ENCODE measurements at places on chromosomes 1 and 21.
A peak's percentile ranks its signal among the peaks of the same experiment; 100 is the strongest.

GRCh38 chr1:41681331-41682098, 197.0 kb upstream of the EDN2 start:
- DNase-seq = no peak
- peaks cover 9% of the 10 kb centered on the region for H3K4me1 ChIP-seq
- H3K27me3 ChIP-seq = no peaks in the 10 kb centered on the region
- no peak overlapping the region for H3K27ac ChIP-seq
- H3K36me3 ChIP-seq = no peaks in the 10 kb centered on the region

DNA sequence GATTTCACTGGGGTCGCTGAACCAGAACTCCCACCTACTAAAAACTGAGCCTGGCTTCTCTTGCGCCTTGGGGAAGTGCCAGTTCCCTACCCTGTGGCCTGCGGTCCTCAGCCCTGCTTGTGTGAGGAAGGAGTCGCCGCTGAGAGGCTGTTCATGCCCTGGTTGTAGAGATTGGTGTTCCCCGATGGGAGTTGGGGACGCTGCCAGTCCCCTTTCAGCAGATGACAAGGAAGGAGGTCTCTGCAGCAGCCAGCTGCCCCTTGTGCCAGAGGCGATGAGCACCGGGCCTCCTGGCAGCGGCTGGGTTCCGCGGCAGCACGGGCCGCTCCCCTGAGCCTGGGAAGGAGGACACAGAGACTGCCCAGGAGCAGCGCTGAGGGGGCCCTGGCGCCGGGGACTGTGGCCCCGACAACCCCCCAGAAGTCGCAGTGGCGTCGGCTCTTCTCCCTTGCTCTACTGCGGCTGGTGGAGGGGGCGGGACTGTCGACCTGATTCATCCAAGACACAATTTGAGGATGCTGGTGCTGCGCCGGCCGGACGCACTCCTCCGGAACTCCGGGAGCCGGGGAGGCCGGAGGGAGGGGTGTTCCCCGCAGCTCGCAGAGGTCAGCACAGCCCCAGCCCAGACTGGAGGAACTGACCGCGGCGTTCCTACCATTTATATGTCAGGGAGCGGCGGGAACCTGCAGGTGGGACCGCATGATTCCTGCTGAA, 12.0 kb upstream of the ADORA3 start:
- no peak for DNase-seq
- H3K36me3 ChIP-seq = no peaks in the 10 kb centered on the region
- H3K4me1 ChIP-seq = no peaks in the 10 kb centered on the region
- no peak overlapping the region for H3K4me3 ChIP-seq
- H3K27ac ChIP-seq = no peak overlapping the region

DNA sequence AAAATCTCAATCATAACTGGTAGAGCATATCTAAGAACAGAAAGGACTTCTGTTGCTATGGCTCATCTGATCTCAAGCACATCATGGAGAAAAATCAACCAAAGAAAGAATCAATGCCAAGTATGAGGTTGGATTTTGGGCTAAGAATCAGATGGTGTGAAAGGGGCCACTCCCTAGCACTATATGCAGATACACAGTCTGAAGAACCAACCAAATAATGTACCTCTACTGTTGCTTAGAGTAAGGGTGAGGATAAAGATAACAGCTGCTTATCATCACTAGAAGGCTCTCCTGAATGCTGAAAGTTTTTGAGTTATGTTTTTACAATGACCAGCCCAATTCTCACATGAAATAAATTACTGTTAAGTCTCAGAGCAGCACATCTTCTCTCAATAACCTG, 35.6 kb downstream of the ST7L start:
- H3K4me3 ChIP-seq = no peak overlapping the region
- peak overlapping the region; percentile 1 for H3K27ac ChIP-seq
- peaks cover 34% of the 10 kb centered on the region for H3K36me3 ChIP-seq
- no peaks in the 10 kb centered on the region for H3K4me1 ChIP-seq
- DNase-seq = no peak

GRCh38 chr1:3471356-3472087, 17.1 kb downstream of the ARHGEF16 start:
- H3K27ac ChIP-seq = peak overlapping the region; percentile 78
- DNase-seq = no peak
- H3K36me3 ChIP-seq = peaks cover 1% of the 10 kb centered on the region

- H3K27me3 ChIP-seq = peaks cover 10% of the 10 kb centered on the region
- no peak overlapping the region for H3K27ac ChIP-seq
- H3K4me1 ChIP-seq = peaks cover 3% of the 10 kb centered on the region
- H3K36me3 ChIP-seq = no peaks in the 10 kb centered on the region
Observed at GRCh38 chr1:5526822-5527551, 465.2 kb downstream of the NPHP4 start.

DNA sequence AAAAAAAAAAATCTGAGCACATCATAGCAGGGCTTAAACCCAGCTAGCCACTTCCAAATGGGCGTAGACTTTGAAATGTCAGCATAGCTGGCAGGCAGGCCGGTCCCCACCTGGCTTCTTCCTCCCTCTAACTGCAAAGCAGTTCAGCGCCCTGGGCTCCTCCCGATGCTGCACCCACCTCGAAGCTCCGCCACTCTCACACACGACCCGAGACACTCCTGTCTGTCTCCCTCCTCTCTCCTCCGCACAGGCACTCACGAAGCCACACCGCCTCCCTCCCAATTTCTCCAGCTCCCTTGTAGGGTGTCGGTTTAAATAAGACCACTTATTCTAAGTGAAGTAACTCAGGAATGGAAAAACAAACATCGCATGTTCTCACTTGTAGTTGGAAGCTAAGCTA, 301.3 kb downstream of the NPHP4 start:
- no peaks in the 10 kb centered on the region for H3K36me3 ChIP-seq
- H3K4me1 ChIP-seq = peaks cover 18% of the 10 kb centered on the region
- H3K4me3 ChIP-seq = no peak overlapping the region
- H3K27ac ChIP-seq = no peak overlapping the region

DNA sequence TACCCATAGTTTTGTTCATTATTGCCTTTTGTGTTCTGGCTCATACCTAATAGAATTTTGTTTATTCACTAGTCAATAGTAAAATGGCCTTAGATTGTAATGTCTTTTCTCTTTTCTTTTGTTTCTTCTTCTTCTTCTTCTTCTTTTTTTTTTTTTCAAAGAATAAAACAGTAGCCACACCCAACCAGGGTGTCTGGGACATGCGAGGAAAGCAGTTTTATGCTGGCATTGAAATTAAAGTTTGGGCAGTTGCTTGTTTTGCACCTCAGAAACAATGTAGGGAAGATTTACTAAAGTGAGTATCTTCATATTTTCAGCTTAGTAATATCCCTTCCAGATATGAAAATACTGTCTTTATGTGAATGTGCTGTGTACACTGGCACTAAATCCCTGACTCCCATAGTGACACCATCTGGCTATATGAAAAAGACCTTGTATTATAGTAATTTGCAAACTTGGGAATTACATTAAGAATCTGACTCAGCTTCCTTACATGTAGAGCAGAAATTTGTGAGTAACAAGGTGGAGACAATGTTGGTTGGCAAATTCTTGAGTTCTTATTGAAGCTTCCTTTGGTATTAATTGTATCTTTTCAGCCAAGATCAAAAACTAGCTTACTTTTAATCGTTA, 24.6 kb downstream of the AGO4 start:
- H3K27ac ChIP-seq = no peak overlapping the region
- H3K36me3 ChIP-seq = peaks cover 30% of the 10 kb centered on the region
- no peaks in the 10 kb centered on the region for H3K27me3 ChIP-seq
- no peak overlapping the region for H3K4me3 ChIP-seq
- no peak for DNase-seq

DNA sequence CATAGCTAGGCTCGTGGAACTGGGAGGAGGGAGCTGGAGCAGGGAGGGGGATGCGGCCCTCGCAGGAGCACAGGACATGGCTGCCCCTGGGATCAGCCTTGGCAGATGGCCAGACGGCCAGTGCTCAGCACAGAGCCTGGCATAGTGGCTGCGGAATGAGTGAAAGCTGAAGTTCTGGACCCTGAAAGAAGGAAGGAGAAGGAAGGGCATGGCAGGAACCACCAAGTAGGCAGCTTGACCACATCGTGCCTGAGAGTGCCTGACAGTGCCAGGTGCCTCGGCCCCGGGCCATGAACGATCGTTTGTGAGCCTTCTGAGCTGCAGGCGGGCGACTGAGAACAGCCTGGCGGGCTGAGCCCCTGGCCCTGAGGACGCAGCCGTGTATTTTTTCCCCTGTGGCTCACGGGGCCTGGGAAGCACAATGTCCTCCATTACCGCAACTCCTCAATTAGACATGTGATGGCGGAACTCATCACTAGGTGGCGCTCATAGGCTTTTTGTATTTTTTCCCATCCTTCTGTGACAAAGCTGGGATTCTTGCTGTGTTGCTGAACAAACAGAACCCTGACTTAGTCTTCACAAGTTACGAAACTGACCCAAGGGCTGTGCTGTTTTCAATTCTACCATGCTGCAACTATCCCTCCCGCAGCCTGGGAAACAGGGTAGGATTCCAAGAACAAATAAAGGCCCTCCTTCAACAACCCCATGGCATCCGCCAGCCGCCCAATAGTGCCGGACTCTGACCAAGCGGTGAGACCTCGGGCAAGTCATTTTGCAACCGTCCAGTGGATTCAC, 29.9 kb upstream of the TMEM61 start:
- peak overlapping the region; percentile 81 for H3K27ac ChIP-seq
- H3K4me3 ChIP-seq = peak overlapping the region; percentile 47
- DNase-seq = no peak
- H3K4me1 ChIP-seq = peaks cover 26% of the 10 kb centered on the region
- H3K27me3 ChIP-seq = no peaks in the 10 kb centered on the region

- H3K27me3 ChIP-seq = peaks cover 4% of the 10 kb centered on the region
- peaks cover 24% of the 10 kb centered on the region for H3K4me1 ChIP-seq
- H3K27ac ChIP-seq = no peak overlapping the region
- no peaks in the 10 kb centered on the region for H3K36me3 ChIP-seq
- no peak for DNase-seq
Observed at GRCh38 chr1:43944860-43945259, 1.9 kb upstream of the IPO13 start.

DNA sequence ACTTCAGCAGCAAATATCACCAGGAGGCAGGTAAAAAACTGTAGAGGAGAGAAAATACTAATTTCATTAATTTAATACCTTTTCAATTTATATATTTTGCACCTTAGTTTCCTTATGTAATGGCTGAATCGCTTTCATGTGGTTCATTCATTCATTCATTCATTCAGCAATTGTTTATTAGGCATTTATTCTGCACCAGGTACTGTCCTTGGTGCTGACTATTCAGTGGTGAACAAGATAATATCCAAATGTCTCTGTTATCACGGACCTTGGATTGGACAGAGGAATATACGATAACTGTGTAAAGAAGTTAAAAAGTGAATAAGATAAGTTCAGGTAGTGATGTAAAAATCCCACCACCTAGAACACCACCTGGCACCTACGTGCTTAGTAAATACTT, 28.8 kb downstream of the TSPAN2 start:
- H3K4me3 ChIP-seq = no peak overlapping the region
- DNase-seq = no peak
- H3K36me3 ChIP-seq = no peaks in the 10 kb centered on the region
- peaks cover 28% of the 10 kb centered on the region for H3K4me1 ChIP-seq
- no peak overlapping the region for H3K27ac ChIP-seq

DNA sequence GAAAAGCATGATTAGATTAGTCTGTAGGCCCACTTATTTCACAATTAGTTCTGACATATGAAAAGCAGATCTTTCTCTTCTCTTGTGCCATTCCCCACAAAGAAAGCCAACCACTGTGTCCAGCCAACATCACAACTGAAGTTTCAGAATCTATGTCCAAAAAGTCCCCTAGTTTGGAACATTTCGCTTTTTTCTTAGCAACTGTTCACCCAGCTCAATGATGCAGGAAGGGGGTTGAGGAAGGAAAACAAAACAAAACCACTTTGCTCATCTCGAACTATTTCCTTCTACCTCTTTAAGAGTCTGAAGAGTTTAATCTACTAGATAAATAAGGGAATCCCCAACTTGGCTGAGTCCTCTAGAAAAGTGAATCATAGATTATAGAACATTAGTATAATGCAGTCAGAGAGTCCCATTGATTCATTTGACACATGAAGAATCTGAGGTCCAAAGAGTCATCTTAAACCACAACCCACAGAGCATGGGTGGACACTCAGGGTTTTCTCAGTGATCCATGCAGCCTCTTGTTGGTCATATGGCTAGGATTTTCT, 159.3 kb upstream of the SGIP1 start:
- peaks cover 15% of the 10 kb centered on the region for H3K4me1 ChIP-seq
- no peak overlapping the region for H3K4me3 ChIP-seq
- no peaks in the 10 kb centered on the region for H3K27me3 ChIP-seq
- DNase-seq = no peak

DNA sequence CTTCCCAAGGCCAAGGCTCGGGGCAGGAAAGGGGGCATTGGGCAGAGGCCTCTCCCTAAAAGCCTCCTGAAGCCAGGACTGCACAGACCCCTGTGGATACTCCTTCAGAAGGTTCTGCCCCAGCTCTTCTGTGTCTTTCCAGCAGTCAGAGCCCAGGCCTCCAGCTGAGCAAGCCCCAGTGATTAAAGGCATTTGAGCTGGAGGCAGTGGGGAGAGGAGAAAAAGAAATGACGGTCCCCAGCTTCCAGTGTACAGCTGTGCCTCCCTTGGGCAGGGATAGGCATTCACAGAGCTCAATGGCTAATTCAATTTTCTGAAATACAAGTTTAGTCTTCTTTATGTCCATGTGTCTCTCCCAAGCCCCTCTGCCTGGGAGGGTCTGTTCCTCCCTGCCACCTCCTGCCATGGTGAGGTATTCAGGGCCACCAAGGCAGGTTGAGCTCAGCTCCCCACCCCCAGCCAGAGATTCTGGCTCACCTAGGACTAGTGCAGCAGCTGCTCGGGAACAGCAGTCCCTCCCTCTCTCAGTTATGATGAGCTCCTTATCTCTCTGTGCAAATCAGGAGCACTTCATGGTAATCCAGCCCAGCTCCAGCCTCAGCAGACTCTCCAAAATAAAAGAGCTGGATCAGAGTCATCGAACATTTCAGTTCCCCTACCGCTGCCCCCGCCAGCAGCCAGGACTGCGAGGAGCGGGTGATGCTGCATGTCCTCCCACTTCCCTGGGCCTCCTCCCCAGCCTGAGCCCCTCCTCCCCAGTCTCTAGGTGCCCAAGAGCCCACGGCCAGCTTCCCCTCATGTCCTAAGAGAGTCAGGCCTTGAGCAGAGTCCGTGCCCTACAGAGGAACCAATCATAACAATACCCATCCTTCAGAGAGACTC, 208.4 kb upstream of the ZC3H12A start:
- peaks cover 32% of the 10 kb centered on the region for H3K27me3 ChIP-seq
- H3K4me1 ChIP-seq = no peaks in the 10 kb centered on the region
- no peak overlapping the region for H3K27ac ChIP-seq
- no peak for DNase-seq
- no peaks in the 10 kb centered on the region for H3K36me3 ChIP-seq
- H3K4me3 ChIP-seq = no peak overlapping the region
